ENCODE measurements at places on chromosomes 13 and 19.

DNA sequence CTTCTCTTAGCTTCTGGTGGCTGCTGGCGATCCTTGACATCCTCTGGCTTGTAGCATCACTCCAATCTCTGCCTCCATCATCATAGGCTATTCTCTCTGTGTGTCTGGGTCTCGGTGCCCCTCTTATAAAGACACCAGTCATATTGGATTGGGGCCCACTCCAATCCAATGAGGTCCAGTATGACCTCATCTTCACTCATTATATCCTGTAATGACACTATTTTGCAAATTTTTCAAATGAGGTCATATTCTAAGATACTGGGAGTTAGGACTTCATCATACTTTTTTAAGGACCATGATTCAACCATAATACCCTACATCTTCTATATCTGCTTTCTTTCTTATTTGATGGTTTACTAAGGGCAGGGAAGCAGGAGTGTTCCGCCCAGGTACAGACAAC is 12.0 kb upstream of the SLC46A3 start:
- DNase-seq, result no peak

DNA sequence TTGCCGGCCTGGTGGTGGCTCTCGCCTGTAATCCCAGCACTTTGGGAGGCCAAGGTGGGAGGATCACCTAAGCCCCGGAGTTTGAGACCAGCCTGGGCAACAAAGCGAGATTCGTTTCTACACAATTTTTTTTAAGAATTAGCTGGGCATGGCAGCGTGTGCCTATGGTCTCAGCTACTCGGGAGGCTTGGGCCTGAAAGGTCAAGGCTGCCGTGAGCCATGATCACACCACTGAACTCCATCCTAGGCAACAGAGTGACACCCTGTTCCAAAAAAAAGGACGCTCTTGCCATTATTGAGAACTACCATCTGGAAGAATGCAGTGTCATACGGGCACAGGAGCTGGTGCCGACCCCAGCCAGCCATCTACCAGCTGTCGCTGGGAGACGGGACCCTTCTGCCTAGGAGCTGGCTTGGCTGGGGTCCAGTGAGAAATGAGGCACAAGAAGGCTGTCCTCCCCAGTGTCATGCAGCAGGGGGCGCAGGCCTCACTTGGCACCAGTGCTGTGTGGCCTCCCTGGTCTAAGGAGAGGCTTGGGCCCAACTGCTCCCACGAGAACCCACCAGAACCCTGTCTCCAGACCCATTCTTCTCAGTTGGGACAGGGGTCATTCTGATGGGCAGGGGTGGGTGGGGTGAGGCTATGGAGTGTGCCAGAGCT is 12.2 kb upstream of the RELB start:
- peak; percentile 71 for DNase-seq

DNA sequence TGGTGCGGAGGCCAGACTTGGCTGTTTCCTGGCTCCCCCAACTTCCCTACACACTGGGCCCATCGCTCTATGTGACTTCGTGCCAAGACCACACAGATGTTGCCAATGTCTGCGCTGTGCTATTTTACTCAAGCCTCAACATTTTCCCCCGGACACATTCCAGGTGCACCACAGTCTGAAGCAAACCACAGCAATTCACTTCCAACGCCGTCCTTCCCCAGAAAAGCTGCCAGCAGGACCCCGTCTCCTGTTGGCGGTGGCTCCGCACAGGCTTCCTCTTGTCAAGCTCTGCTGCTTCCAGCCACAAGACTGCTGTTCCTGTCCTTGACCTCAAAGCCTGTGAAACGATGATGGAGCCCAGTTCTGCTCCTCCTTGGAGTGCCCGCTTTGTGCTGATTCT is 100.7 kb downstream of the CRYL1 start:
- peak; percentile 78 for DNase-seq

DNA sequence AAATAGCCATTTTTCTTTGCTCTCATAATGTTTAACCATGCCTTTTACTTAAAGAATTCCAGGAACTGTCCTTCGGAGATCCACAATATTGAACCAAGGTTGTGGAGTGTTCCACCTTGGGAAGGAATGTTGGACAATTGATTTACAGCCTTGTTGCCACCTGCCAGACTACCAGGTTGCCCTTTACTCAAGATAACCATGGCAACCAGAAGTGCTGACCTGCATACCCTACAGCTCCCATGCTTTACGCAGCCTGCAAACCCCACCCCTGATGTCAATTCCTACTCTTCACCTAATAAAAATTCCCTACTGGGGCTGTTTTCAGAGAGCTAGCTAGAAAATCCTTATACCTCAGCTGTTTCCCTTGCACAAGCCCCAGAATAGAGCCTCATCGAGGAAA is 151.0 kb upstream of the RXFP2 start:
- DNase-seq, result no peak

DNA sequence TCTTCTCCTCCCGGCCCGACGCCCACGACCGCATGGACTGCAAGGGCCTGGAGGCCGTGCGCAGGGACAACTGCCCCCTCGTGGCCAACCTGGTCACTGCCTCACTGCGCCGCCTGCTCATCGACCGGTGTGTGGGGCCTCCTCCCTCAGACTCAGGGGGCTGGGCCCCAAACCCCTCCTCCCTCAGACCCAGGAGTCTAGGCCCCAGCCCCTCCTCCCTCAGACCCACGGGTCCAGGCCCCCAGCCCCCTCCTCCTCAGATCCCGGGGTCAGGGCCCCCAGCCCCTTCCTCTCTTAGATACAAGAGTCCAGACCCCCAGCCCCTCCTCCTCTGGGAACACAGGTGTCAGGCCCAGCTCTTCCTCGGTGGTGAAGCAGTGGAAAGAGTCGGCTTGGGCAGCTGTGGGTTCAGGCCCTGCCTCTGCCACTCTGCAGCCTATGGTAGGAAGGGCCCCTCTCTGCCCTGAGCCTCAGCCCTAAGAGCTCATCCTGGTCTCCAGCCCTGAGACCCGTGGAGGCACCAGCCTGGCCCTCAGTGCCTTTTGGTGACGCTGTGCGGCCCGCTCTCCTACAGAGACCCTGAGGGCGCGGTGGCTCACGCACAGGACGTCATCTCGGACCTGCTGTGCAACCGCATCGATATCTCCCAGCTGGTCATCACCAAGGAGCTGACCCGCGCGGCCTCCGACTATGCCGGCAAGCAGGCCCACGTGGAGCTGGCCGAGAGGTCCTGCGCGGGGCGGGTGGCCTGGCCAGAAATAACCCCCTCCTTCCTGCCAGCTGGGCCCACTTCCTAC is 3.7 kb upstream of the SPIB start:
- DNase-seq, result peak; percentile 54

- peak; percentile 96 for DNase-seq
Observed at GRCh38 chr19:47663435-47663910, 49.7 kb upstream of the EHD2 start.

DNA sequence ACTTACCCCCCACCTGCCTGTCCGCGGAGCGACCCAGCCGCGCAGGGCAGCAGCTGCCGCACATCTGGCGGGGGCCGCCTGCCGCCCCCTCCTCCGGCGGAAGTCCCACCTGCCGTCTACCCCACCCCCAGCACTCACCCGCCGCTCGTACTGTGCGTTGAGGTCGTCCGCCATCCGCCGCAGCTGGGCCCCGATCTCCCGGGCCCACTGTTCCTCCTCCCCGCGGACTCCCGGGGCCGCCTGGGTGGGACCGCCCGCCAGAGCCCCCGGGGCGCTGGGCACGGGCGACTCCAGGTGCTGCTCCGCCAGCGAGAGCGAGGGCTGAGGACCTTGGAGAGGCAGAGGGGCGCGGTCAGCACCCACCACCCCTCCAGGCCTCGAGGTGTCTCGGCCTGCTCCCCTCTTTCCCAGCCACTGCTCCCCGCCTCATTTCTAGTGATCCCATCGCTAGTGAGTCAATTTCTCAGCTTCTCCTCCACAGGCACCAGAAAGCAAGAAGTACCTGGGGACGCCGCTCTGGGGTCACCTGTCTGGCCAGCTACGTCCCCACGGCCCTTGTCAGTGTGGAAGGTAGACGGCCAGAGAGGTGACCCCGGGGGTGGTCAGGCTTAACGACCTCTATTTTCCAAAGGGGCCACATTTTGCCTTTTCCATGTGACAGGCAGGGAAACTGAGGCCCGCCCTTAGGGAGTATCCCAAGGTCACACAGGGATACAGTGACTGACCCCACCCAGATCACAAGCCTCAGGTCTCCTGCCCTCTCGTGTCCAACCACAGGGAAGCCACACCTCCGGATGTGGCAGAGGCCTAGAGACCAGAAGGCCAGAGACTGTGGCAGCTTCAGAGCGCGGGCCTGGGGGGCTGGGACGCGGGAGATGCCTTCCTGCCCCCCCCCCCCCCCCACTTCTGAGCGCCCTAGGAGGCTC is 4.3 kb downstream of the BBC3 start:
- peak; percentile 87 for DNase-seq

DNA sequence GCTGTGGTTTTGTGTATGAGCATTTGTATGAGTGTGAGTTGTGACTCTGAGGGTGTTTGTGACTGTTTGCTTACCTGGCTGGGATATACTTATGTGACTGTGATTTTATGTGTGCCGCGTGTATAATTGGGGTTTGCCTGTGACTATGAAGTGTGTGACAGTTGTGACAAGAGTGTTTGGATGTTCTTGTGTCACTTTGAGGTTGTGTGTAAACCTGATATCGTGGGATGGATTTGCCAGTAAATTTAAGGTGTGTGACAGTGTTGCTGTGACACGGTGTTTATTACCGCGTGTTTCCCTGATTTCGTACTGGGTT is 442 bp downstream of the ZNF420 start:
- DNase-seq, result no peak

DNA sequence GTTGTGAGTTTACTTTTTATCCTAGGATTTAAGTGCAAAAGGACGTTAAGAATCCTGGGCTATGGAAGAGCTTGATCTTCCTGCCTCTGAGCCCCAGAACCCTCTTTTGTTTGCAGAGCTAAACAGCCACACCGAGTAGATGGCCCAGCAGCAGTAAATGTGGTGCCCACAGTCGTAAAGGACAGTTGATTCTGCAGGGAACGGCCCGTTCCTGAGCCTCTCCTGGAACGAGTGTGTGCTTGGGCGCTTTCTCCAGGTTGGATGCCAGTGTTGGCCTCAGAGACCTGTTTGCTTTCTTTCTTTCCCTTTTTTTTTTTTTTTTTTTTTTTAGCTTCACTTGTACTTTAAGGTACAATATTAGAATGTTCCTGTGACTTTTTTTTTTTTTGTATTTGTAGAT is 41.7 kb downstream of the SPATA13 start:
- no peak for DNase-seq

DNA sequence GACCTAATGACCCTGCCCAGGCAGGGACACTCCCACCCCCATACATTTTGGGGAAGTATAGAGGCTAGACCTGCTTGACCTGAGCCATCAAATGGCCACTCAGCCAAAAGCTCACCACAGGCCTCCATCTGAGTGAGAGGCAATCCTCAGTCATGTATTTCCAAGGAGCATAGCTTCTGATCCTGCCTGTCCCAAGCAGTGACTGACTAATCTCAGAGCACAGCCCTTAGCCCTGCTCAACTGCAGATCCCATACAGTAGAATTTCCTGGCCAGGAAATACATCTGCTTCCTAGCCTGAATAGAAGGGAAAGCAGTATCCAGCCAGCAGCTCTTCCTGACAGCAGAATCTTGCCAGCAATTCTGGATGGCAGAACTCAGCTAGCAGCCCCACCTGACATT is 880.6 kb upstream of the GPC6 start:
- no peak for DNase-seq

GRCh38 chr13:58239774-58240268 is 608.3 kb downstream of the PCDH17 start:
- no peak for DNase-seq

DNA sequence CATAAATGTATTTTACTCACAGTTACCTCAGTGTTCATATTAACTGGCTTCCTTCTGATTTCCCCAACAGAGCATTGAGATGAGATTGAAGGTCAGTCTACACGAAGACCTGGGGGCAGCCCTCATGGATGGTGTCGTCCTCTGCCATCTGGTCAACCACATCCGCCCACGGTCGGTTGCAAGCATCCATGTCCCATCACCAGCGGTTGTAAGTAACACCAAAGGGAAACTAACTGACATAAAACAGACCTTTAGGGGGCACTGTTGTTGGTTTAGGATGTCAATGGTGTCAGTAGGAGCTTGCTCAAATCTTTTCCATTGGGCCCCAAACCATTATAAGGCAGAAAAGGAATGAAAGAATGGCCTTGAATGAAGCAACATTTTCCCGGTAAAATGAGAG is 68.2 kb downstream of the ESD start:
- DNase-seq, result no peak

- no peak for DNase-seq
Observed at GRCh38 chr13:113906571-113906970, 42.7 kb upstream of the GAS6 start.

DNA sequence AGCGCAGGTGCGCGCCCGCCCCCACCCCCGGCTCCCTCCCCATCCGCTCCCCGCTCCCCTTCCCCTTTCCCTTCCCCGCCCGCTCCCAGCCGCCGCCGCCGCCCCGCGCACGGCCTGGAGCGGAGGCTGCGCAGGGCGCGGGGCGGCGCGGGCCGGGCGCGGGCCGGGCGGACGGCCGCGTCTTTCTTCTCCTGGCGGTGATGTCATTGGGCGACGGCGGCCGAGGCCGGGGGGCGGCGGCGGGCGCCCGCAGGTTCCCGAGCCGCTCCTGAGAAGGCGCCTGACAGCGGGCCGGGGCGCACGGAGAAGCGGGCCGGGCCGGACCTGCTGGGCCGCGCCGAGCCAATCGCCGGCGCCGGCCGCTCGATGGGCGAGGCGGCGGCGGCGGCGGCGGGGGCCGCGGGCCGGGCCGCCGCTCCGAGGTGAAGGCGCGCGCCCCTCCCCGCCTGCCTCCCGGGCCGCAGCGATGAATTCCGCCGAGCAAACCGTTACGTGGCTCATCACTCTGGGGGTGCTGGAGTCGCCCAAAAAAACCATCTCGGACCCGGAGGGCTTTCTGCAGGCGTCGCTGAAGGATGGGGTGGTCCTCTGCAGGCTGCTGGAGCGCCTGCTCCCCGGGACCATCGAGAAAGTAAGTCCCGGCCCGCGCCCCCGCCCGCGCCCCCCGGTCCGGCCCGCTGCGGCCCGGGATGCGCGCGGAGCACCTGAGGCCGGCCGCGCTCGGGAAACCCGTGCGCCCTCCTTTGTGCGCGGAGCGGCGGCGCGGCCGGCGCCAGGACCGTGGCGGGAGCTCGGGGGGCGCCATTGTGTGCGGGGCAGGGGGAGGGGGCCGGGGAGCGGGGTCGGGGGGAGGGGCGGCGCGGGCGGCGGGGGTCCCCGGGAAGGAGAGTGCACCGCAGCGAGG is at the start of gene ARHGEF7:
Gene ARHGEF7, plus strand, starts transcription at position 250 of the 904 bp plus-strand sequence. Its CDS starts 217 bp downstream, at position 467.
- DNase-seq, result no peak

GRCh38 chr13:31184451-31184850 is 15.3 kb upstream of the B3GLCT start:
- no peak for DNase-seq

- DNase-seq, result no peak
Observed at GRCh38 chr13:36089130-36089647, 42.0 kb downstream of the DCLK1 start.

GRCh38 chr13:51681037-51681678 is 96.9 kb downstream of the WDFY2 start:
- DNase-seq, result peak; percentile 74

GRCh38 chr19:56147307-56147706 is 6.2 kb downstream of the ZNF444 start:
- DNase-seq, result no peak
